NB4 (cell line): ENCODE measurements at places on chromosomes 3 and 15.

DNA sequence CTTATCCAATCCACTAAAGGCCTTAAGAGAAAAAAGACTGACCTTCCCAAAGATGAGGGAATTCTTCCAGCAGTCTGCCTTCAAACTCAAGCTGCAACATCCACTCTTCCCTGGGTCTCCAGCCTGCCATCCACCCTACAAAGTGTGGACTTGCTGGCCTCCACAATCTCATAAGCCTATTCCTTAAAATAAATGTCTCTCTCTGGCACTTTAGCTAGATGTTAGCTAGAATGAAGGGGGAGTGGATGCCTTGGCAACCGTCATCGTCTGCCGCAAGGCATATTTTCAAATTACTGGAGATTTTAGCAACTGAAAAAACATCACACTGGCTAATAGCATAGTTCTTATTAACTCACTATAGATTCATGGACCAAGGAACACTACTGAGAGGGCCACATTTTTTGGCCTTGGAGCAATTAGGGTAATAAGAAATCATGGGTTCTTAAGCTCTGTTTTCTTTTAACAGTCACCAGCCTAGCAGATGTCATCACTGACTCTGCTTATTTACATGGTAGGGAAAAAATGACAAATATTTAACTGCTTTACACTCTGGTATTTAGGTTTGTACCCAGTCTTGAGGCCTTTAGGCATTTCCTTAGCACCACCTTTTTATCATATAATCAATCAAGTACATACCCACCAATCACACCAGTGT lies 245.3 kb downstream of the MYRIP start:
- no peak for DNase-seq

DNA sequence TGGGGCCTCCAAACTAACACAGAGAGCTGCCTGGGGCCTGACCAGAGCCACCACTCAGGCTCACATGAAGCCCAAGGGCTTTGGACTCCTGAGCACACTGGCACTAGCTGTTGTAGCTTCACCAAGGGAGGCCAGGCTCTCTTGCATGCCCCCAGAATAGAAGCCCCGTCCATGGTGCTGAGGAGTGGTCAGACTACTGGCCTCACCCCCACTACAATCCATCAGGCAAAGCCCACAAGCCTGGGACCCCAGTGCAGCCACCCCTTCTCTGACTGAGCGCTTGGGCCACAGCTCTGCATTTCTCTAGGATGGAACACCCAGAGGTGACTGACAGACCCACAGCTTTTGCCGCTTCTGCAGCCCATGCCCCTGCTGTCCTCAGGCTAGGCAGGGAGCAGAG lies 180.8 kb downstream of the PYDC2 start:
- DNase-seq = no peak

DNA sequence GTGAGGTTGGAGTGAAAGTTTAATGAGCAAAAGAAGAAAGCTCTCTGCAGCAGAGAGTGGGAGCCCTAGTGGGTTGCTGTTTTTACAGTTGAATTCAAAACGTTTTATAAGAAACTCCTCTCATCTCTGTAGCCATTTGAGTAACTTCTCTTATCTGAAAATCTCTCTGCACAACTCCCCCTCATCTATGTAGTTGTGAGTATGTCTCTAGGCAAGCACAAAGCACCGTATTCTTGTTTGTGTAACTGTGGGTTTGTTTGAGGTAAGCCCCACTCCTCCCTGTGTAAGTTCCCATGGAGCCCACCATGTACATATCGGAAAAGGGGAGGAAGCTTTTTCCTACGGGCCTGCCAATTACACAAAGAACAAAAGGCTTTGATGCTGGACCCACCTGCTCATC lies 56.5 kb upstream of the GOLGA6L2 start:
- DNase-seq = peak; percentile 2

- DNase-seq = no peak
These were observed 131.6 kb downstream of the C3orf70 start for GRCh38 chr3:185021256-185021655.

- DNase-seq = no peak
These were observed 115.2 kb upstream of the TP63 start for GRCh38 chr3:189516039-189516438.

DNA sequence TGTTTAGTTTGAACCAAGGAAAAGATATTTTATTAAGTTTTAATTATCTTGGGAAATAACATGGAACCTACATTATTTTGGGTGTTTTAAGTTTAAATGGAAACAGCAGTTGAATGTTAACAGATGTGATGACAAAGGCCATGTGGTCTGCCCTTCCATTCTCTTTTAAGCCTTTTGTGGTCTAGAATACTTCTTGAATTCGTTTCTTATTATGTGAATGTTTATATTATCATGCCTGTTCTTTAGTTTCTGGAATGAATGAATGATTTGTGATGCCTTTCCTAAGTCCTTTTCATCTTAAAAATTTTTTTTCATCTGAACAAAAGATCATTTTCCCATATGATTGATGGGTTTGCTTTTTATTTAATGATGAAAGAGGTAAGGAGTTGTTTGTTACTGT lies 44.6 kb downstream of the SNRK start:
- no peak for DNase-seq

DNA sequence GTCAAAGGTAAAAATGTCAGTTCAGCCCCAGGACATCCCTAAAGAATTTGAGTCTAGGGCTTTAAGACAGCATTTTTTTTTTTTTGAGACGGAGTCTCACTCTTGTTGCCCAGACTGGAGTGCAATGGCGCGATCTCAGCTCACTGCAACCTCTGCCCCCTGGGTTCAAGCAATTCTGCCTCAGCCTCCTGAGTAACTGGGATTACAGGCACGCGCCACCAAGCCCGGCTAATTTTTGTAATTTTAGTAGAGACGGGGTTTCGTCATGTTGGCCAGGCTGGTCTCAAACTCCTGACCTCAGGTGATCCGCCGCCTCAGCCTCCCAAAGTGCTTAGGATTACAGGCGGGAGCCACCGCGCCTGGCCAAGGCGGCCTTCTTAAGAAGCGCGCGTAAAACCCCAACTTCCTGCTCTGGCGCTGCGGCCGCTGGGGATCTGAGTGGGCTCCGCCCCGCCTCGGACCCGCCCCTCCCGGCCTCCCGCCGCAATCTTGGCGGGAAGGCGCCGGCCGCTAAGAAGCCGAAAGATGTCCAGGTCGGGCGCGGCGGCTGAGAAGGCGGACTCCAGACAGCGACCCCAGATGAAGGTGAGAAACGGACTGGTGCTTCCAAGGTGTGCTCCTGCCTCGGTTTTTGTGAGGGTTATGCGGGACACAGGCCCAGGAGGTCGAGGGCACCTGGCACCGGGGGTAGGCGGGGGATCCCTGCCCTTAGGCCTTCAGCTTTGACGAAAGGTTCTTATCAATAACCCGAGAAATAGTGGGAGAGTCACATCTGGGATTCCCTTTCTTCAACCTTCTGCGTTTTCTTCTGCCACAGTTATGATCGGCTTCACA lies at the start of gene WDR76:
TSS of gene WDR76 (plus strand) at position 495 of the 834 bp plus-strand sequence. CDS start at position 526, 31 bp downstream.
- peak; percentile 96 for DNase-seq

DNA sequence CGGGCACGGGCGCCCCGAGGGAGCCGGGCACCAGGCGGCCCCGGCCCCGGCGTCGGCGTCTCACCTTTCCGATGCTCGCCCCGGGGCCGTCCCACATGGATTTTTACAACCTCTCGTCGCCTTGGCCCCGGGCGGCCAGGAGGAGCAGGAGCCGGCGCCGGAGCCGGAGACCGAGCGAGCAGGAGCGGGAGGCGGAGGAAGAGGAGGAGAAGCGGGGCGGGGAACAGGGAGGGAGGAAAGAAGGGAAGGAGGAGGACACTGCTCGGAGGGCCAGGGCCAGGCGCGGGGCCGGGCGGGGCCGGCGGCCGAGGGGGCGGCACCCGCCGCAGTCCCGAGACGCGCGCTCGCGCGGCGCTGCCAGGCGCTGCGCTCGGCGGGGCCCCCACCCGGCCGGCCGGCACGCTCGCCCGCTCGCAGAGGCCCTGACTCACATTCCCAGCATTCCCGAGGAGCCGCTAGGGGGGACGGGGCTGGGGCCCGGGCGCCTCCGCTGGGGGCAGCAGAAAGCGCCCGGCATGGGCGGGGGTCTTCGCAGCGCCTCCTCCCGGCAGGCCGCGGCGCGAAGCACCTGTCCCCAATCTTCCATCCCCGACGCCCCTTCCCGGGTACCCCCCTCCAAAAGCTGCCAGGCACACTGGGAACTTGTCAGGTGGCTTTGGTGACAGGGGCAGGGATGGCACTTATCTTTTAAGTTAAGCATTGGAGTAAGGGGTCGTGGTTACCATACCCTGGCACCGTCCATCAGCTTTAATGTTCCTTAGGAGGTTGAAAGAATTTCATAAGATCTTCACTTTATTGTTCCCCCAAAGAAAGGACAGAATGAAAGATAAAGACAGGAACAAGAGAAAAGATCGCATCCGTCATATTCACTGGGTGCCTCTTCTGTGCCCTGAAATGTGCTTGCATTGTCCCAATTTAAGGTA lies at the start of gene ERC2:
TSS of gene ERC2 (minus strand) at position 284 of the 923 bp plus-strand sequence.
- DNase-seq = no peak

- no peak for DNase-seq
These were observed 15.8 kb downstream of the GRIP2 start for GRCh38 chr3:14524311-14524711.

DNA sequence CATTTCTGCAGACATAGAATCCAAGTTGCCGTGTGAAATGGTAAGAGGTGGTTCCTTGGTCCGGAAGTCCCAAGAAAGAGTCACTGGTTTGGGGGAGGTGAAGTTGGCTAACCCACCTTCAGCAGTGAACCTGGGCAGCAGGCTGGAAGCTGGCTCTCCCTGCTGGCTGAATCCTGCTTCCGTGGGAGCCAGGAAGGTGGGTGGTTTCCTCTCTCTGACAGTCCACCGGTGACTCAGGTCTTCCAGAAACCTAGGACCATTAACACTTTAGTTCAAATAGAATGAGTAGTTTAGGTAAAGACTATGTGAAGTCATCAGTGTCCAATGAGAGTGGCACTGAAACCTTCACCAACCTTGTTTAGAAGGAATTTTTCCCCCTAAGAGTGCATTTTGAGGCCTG lies 87.4 kb upstream of the CACNA2D3 start:
- DNase-seq = no peak

DNA sequence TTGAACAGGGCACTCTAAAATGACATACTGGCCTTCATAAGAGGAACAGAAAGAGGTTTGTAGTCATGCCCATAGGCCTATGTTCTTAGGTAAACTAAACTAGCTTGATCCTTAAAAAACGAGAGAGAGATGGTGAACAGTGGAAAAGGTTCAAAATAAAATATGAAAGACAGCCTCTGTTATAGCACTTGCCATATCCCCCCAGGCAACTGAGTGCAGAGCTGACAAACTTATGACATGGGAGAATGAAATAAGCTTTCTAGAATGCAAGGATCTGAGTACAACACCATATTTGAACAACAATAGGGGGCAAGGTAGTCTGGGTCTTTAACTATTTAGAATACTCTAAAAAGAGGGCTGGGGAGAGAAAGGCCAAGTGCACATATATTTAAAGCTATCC lies 700.6 kb upstream of the CFAP20DC start:
- DNase-seq = no peak

- no peak for DNase-seq
These were observed 659 bp upstream of the MYH15 start for GRCh38 chr3:108511055-108511454.

DNA sequence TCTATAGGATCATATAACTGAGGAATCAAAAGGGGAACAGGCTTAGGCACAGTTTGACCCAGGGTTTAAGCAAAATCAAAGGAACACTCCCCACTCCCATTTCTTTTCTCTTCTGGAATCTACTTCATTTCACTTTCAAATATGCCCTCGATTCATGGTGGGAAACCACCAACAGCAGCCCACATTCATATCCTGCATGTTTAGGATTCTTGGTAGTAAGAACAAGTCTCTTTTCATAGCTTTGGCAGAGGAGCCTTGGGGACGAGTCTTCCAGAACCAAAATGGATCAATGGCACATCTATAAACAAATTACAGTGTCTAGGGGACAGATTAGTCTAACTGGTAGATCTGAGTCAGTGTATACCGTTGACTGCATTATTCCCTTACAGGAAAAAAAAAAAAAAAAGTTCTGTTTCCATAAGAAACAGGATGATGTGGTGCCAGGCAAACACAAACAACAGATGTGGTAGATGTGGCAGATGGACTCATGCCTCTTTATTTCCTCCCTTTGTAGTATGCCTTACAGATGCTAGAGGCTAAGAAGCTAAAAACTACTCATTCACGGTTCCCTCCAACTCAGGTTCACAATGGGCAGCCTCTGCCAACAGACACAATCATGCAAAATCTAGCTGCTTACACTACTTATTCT lies 578.3 kb upstream of the ADAMTS9 start:
- no peak for DNase-seq

GRCh38 chr3:149765762-149766334 lies 13.6 kb upstream of the COMMD2 start:
- DNase-seq = peak; percentile 39

- DNase-seq = no peak
These were observed 15.9 kb upstream of the ACTL6A start for GRCh38 chr3:179546814-179547241.

DNA sequence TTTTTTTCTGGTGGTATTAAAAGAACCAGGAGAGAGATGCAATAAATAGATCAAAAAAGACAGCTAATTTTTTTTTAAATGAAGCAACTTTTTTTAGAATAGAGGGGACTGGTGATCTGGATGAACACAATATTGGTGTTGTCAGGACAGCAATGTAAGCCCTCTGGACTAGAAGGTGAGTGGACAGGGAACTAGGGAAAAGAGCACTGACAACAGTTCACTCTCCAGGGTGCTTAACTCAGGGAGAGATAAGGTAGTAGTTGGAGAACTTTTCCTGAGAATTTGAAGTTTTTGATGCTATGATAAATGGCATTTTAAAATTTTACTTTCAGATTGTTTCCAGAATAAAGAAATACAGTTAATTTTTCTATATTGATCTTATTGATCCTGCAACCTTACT lies 158.3 kb upstream of the STAC start:
- DNase-seq = no peak

DNA sequence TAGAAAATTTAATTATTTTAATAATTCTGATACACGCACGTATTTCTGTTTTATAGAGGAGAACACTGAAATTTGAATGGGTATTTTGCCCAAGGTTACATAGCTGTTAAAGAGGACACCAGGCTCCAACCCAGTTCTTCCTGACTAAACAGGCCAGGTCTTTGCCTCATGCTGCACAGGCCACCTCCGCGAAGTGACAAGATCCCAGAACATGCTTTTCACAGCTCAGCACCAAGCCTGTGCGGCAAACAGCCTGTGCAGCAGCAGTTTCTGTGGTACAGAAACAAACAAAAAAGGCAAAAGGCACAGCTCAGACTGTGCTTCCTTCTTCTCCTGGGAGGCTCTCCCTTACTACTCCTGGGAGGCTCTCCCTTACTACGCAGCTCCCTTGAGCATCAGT lies 6.5 kb downstream of the FOXL2 start:
- DNase-seq = peak; percentile 36
